ENCODE measurements at places on chromosomes 7 and 10.

- no peak for DNase-seq
These were observed 5.7 kb upstream of the OR2F2 start for GRCh38 chr7:143929224-143929920.

DNA sequence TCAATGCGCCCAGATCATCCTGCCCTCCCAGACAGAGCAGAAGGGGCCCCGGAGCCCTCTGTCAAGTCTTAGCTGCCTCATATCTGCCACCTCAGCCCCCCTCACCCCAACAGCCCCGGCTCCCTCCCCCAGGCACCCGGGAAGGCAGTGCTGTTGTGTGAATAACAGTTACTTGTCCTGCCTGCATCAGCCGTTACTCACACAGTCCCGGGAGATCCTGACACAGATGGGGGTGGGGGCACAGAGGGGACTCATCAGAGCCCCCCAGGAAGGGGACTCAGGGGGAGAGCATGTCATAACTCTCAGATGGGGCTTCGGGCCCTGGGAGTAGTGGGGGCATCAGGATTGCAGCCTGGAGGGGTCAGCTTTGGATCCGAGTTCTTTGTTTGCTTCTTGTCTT, 12.4 kb upstream of the SERPINE1 start:
- DNase-seq, result no peak

DNA sequence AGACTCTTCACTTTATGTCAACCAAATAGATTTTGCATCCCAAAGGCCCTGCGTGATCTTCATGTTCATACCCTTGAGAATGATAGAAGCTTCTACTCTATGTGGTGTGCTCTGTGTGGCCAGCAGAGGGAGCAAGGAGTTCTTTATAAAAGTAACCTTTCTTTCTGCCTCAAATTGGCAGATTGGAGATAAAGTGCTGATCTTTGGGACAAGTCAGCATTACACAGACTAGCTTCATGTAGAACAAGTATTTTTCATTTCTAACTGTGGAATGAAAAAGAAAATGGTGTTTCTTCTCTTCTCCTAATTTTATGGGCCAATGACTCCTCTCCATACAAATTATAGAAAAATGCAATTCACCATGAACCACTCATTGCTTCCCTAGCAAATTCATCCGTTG, 1214.1 kb downstream of the SORCS1 start:
- DNase-seq, result no peak

- DNase-seq, result no peak
These were observed 9.6 kb upstream of the SRI start for GRCh38 chr7:88229302-88229995.

DNA sequence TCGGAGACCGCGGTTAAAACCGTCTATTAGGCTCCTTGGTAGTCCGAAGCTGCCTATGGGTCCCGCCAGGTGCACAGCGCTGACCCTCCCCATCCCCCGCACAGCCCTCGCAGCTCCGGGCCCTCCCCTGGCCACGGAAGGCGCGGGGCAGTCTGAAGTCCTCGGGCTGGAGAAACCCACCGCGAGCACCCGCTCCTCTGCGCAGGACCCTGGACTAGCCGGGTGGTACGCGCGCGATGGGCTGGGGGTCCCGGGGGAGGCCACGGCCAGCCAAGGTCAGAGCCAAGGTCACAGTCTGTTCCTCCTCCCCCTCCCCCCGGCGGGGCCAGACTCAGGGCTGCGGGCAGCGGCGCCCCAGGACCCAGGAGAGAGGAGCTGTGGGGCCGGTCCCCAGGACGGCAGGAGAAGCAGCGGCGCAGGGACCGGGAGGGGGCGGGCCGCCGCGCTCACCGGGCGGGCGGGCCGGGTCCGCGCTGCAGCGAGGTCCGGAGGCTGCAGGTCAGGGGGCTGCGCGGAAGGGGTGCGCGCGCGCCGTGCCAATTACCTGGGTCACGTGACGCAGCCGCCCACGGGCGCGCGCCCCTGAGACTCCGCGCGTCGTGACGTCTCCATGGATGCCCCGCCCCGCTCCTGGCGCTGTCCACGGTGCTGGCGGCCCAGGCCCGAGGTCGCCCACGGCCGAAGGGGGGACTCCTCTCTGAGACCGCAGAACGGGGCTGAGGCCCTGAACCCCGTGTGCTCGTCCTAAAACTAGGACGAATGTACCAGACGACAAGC, at the start of gene OGDHL:
TSS of gene OGDHL (minus strand) at position 535 of the 777 bp plus-strand sequence. CDS start 3,731 bp downstream, outside the sequence.
- peak; percentile 5 for DNase-seq

- no peak for DNase-seq
These were observed 151.2 kb downstream of the TPST1 start for GRCh38 chr7:66356277-66356721.

GRCh38 chr7:99184532-99185218, 23.2 kb downstream of the KPNA7 start:
- no peak for DNase-seq

- no peak for DNase-seq
These were observed 75.5 kb upstream of the TMEM248 start for GRCh38 chr7:66845379-66846095.

- DNase-seq, result no peak
These were observed 240.2 kb upstream of the CNTNAP2 start for GRCh38 chr7:145876376-145876775.

DNA sequence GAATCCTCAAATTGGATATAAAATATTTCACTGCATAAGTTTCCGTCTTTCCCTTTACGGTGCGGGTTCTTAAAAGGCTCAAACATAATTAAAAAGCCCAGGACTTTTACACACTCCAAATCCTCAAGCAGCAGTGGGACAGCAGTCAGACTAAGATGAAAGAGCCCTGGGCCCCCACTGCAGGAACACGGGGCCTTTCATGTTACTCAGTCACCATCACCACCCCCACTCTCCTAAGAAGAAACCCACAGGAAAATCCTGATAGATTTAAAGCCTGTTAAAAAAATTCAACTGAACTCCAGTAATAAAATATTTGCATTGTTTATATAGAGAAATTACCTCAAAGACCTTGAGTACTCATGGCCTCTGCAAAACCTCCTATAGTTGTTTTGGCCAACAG, 74.0 kb upstream of the TRIL start:
- DNase-seq, result no peak

DNA sequence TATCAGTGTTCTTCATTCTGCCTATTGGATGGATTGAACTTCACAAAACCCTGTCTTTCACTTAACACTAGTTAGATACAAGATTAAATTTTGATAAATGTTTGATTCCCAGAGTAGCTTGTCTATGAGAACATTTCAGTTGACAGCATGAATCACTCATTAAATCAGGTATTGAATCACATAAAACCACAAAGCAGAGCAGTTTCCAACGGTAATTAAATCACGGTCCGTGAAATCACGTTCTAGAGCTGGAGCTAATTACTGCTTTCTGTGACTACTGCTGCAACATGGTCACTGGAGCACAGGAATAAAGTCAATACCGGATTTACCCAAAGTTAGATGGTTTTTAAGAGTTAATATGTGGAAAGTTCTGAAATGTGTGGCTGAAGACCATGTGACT, 257.8 kb upstream of the PCDH15 start:
- no peak for DNase-seq

DNA sequence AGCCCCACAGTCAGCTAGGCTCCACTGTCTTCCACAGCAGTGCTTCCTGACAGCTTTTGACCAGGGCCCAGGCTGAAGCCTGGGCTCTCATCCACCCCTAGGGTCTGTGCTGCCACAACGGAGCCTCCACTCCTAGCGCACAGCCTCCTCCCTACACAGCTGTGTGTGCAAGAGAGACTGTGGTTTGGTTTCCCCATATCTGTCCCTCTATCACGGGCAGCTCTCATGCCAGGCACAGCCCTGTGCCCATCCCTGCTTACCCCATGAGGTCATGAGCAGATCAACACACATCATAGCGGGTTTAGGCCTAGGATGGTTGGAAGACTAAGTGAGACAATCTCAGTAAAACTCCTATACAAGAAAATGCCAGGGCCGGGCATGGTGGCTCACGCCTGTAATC, 61.7 kb upstream of the PLXNA4 start:
- no peak for DNase-seq

- DNase-seq, result no peak
These were observed 109.4 kb upstream of the GPR26 start for GRCh38 chr10:123556736-123557135.

- no peak for DNase-seq
These were observed 139.5 kb downstream of the SEMA3E start for GRCh38 chr7:83509255-83510021.

- DNase-seq, result no peak
These were observed 93.4 kb downstream of the SNX13 start for GRCh38 chr7:17846935-17847334.

DNA sequence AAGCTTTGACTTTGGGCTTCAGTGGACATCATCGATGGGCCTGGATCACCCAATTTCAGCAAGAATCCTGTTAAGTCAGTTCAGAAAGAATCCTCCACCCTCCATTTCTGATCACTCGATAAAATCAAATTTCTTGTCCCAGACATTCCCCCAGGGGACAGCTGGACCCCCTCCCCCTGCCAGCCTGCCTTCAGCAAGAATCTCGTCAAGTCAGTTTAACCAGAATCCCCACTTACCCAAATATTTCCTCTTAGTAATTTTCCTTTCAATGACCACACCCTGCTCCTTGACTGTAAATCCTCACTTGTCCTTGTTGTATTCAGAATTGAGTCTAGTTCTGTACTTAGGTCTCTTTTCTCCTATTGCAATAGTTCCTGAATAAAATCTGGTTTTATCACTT, 766.9 kb downstream of the XPNPEP1 start:
- DNase-seq, result no peak

DNA sequence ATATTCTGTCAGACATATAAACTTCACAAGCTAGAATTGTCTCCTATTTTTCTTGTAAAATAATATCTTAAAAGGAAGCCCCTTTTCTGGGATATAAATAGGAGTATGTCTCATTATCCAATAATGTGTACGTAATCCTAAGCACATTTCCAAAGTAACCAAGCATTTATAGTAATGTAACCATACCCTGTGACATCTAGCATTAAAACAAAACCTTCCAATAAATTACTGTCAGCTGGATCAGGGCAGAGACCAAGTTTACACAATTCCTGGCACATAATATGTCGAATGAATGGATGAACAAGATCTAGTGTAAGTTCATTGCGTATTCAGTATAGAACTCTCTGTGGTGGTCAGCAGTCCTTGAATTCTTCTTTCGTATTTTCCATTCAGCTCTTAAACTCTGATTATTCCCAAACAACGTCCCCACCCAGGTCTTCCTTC, 14.3 kb downstream of the CPED1 start:
- DNase-seq, result no peak

DNA sequence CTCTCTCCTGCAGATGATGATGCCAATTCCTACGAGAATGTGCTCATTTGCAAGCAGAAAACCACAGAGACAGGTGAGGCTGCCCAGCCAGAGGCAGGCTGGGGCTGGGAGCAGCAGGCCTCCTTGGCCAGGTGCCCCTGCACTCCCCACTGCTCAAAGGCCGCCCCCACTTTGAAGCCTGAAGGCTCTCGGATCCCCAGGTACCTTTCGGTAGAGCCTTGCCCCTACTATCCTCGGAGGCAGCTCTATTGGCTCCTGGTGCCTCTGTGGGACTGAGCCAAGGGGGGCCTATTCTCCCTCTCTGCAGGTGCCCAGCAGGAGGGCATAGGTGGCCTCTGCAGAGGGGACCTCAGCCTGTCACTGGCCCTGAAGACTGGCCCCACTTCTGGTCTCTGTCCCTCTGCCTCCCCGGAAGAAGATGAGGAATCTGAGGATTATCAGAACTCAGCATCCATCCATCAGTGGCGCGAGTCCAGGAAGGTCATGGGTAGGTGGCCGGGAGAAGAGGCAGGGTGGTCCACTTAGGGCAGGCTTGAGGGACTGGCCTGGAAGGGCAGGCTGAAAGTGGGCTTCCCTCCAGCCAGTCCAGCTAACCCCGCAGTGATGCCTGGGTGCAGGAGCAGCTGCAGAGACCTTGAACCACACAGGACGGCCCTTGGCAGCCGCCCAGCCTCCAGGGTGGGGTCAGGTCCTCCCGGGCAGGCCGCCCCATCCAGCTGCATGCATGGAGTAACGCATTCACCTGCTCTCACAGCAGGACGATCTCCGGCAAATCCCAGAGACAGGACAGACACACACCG, 14.1 kb downstream of the LAT2 start:
- DNase-seq, result no peak

GRCh38 chr10:112446055-112446854, 459 bp downstream of the ZDHHC6 start:
- peak; percentile 14 for DNase-seq

- no peak for DNase-seq
These were observed 56.9 kb upstream of the PPP1R3C start for GRCh38 chr10:91689731-91690168.

- no peak for DNase-seq
These were observed 13.7 kb upstream of the CLDN4 start for GRCh38 chr7:73817121-73817520.

- DNase-seq, result no peak
These were observed 67.2 kb downstream of the ADD3 start for GRCh38 chr10:110074758-110075671.

- no peak for DNase-seq
These were observed 21.7 kb downstream of the ADD3 start for GRCh38 chr10:110029450-110029849.

DNA sequence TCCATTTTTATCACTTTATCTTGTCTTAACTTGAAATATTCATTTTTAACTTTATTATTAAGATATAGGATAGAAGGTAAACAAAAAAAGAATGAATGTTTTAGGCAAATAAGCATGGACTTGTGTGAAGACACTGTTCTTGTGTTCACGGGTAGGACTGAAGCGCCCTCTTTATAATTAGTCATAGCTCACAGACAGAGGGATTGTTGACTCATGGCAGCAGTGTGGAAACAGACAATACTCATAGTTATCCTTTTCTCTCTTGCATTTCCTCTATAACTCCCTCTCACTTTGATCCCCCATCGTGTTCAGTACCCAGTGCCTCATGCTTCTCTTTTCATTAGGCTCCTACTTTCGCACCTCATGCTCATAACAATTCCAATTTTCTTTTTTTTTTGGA, 731.8 kb downstream of the PHTF2 start:
- no peak for DNase-seq

GRCh38 chr7:125057963-125058362, 128.3 kb upstream of the POT1 start:
- no peak for DNase-seq

GRCh38 chr7:7100432-7100849, 81.9 kb upstream of the C1GALT1 start:
- DNase-seq, result no peak

DNA sequence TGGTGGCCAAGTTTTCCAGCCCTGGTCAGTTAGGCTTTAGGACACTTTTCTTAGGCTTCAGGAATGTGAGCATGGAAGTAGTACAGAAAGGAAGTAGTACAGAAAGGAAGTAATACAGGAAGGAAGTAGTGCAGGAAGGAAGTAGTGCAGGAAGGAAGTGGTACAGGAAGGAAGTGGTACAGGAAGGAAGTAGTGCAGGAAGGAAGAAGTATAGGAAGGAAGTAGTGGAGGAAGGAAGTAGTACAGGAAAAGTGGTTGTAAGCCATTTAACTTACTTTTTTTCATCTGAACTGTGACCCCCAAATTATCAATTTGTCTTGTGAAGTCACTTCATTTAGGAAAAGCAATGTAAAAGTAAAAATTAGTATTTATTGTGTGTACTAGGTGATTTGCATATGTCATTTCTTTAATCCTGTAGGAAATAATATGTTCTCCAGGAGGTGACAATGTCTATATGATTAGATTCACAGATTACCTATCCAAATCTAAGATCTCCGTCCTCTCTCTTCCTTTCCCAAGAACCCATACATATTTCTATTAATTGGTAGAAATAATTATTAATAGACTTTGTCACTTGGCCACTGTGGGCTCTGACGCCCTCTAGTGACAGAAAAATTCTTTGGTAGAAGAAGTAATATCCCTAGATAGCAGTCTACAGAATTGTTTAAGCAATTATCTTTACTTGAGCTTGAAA, 3.9 kb upstream of the FAS start:
- peak; percentile 48 for DNase-seq

- DNase-seq, result peak; percentile 52
These were observed 118.3 kb downstream of the CCDC71L start for GRCh38 chr7:106542550-106543220.

Measured in CD4-positive, alpha-beta T cell treated with Interleukin-4 for 1 hour (primary cell).